ENCODE measurements at places on chromosomes 6 and 20.

DNA sequence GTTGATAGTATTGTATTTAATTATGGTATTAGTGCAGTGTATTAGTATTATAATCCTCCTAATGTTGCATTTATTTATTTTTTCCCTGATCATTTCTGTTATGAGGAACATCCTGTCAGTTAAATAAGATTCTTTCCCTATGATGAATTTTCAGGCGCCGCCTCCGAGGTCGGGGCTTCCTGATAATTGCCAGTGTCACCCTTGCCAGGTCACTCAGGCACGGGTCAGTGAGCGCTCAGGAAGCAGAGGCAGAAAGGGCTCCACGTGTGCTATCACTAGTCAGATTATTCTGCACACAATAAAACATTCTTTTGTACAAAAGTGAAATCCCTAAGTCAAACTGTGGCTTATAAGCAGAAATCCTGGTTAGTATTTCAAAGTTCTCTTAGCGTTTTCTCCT is 64.8 kb downstream of the TSHZ2 start:
- DNase-seq = no peak

- no peak for DNase-seq
These were observed 449.9 kb downstream of the CD109 start for GRCh38 chr6:74145931-74146330.

- DNase-seq = no peak
These were observed 12.4 kb downstream of the HTR1E start for GRCh38 chr6:86949771-86950170.

- DNase-seq = no peak
These were observed 22.1 kb upstream of the CD83 start for GRCh38 chr6:14095437-14095836.

- DNase-seq = no peak
These were observed 30.8 kb downstream of the SF3B5 start for GRCh38 chr6:144064402-144065212.

DNA sequence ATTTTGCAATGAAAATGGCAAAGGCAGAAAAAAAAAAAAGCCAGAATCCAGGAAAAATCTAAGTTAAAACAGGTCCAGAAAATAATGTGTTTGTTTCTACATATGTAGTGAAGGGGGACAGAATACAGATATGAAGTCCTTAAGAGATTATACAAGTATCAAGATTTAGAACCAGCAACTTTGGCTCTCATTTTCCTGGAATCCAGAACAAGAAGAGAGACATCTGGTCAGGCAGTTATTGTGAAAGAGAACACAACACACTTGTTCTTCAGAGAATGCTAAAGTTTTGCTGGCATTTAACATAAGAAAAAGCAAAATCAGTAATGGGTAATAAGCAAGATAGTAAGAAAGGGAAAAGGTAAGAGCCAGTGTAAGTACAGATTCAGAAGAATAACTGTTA is 21.1 kb downstream of the BAG2 start:
- DNase-seq = no peak

All from NCI-H446 (cell line).